Hematopoietic multipotent progenitor cell (in vitro differentiated cells): ENCODE measurements at places on chromosomes 1 and 21.

DNA sequence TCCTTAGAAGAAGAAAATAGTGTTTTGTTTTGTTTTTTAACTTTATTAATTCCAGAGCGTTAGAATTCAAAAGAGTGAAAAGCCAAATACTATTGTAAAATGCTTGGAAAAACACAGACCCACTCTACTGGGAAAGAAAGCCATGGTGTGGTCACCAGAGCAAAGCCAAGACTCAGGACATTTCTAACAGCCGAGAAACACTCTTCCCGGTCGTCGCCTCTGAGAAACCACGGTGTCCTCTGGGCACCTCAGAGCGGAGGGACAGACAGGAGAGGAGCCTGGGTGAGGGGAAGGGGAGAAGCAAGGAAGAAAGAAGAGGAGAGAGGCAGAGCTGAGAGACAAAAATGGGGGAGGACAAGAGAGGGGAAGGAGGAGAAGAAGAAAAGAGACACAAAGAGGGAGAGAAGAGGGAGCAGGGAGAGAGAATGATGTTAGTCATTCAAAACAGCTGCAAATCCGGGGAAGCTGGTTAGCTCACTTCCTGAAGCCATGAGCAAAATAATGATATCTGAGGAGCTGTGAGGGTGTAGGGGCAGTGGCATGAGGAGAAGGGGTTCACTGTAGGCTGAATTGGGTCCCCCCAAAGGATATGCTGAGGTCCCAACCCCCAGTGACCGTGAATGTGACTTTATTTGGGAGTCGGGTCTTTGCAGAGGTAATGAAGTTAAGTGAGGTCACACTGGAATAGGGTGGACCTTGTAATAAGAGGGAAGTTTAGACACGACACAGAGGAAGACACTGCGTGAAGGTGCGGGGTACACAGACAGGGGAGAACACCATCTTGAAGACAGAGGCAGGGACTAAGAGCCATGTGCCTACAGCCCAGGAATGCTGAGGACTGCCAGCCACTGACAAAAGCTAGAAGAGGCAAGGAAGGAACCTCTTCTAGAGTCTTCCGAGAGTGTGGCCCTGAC is 58.2 kb upstream of the DMRTB1 start:
- DNase-seq, result no peak

GRCh38 chr21:26041431-26042180 is 129.0 kb downstream of the APP start:
- DNase-seq, result no peak

DNA sequence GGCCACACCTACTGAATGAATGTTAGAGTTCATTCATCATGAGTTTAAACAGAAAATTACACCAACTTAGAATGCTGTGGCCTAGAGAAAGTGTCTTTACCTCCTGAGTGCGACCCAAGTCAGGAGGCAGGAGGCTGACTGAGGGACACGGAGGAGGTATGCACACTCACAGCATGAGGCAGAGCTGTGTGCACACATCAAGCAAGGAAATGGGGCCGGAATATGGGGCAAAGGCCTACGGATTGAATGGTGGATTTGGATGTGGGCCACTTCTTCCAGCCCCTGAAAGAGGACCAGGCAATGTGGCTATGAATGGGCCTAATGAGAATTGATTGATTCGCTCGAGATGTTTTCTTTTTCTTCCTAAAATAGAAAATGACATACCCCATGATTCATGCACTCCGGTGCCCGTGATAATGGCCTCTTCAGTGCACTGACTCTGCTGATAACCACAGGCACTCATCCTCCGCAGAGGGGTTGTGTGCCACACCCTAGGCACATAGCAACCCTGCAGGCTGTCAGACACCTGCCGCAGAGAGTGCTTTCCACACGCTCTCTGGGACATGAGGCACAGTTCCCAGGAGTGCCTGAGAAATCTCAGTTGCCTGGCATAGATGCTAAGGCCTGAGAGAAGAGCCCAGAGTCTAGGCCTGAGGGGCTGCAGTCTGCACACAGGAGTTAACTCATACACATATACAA is 155.5 kb downstream of the GLUL start:
- no peak for DNase-seq

- DNase-seq, result peak; percentile 62
These were observed 158.9 kb downstream of the ZBTB18 start for GRCh38 chr1:244209955-244210354.

DNA sequence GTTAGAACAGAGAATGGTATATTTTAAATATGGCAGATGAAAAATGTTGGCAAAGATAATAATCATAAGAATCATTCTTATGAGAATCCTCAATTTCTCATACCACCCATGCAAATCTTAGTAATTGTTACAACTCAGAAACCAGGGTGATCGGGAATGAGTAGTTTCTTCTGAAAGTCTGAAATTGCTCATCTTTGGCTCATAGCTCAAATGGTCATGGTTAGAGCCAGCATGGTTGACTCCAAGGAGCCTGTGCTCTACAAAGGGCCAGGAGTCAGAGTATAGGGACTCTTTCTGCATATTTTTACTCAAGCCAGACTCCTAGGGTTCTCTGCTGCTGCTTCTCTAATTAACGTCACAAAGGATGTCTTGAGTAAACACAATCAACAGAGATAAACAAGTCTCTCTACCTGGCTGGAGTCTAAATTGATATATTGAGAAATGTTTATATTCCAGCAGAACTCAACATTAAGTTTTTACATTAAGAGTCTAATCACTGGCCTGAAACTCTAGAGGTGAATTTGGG is 1.9 kb upstream of the ETV3 start:
- DNase-seq, result no peak

DNA sequence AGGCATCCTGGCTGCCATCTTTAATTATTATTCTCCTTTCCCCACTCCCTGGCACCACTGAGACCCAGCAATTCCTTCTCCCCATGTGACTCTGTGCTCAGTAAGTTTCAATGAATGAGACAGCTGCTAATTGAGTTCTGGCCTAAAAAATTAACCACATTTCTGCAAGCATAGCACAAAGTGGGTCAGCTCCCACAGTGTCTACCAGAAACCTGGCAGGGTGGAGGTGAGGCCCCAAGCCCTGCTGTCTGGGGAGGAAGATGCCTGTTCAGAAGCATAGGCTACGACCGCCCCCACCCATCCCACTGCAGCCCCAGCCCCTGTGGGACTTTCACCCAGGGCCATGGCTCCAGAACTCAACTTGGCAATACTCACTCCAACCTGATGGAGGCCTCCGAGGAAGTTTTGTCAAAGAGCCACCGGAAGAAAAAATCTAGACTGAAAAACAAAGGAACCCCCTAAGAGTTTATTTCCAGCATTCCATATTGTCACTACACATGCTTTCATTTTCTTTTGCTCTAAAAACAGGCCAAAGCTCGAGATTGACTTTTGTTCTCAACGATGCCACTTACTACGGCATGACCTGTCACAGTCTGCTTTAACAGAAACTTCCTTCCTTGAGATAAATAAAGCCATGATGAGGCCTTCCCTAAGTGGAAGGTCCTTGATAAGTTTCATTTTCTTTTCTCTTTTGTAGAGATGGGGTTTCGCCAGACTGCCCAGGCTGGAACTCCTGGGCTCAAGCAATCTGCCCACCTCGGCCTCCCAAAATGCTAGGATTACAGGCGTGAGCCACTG is 26.5 kb downstream of the TMEM63A start:
- DNase-seq, result no peak

DNA sequence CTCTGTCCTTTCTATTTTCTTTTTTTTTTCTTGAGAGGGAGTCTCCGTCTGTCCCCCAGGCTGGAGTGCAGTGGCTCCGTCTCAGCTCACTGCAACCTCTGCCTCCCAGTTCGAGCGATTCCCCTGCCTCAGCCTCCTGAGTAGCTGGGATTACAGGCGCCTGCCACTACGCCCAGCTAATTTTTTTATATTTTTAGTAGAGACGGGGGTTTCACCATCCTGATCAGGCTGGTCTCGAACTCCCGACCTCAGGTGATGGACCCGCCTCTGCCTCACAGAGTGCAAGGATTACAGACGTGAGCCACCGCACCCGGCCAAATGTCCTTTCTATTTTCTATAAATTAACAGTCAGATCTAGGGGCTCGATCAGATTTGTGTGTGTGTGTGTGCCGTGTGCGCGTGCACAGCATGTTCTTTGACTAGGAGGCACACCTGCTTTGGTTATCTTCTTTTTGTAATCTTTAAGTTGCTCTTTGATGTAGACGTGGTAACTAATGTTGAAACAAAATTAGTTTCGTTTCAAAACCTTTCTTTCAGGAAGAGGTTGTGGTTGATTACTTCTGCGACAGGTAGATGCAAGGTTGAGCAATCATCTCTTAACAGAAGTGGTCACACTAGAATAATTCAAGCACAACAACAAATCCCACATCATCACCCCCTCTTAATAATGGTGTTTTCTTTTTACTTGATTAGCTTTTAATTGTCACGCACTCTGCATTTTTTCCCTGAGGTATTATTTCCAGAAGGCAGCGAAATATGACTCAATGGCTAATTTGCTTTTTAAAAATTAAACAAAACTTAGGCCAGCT is 779 bp upstream of the DEGS1 start:
- peak; percentile 40 for DNase-seq

DNA sequence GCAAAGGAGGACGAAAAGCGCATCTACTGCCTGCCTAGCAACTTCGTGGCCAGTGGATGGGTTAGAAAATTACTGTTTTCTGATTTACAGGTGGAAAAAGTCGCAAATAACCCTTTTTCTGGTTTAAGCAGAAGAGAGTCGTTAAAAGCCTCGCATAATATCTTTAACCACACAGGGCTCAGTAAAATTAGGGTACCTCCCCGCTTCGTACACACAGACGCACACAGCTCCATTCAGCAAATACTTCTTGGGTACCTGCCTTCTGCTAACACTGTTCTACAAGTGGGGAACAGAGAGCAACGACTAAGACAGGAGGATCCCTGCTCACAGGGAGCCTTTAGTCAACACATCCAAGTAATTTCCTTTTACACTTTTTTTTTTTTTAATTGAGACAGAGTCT is 704 bp downstream of the ALG6 start:
- no peak for DNase-seq

- no peak for DNase-seq
These were observed 54.4 kb upstream of the EDN2 start for GRCh38 chr1:41538741-41539417.

- DNase-seq, result no peak
These were observed 25.0 kb upstream of the ZNF436 start for GRCh38 chr1:23394684-23395083.

GRCh38 chr1:226125097-226125630 is 61.4 kb downstream of the ACBD3 start:
- DNase-seq, result peak; percentile 84

DNA sequence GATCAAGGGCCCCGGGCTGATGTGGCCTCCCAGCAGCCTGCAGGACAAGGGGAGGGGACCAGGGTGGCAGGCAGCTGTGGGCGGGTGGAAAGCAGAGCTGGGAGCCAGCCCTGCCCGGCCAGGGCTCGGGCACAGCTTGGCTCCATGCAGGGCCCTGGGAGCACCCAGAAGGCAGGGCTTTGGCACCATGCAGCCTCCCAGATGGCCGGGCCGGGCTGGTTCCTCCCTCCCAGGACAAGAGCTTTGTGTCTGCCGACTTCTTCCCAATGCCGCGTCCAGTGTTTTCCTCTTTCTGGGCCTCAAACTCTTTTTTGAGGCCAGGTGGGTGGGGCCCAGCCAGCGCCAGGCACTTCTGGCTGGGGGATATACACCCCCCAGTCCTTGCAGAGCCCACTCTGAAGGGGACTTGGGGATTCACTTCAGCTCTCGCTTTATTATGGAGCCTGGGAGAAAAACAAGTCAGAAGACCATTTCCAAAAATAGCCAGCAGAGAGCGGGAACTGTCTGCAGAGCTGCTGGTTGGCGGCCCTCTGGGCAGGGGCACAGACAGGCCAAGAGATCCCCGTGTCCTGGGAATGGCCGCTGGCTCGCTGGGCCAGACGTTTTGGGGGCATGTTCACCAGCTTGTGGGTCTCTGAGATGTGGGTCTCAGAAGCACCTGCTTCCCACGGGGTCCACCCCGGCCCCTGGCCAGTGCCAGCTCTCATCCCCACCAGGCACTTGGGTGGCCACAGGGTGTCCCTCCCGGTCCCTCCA is 103.8 kb upstream of the ARHGEF16 start:
- DNase-seq, result no peak

GRCh38 chr1:20992322-20993056 is 184.2 kb downstream of the EIF4G3 start:
- DNase-seq, result no peak

DNA sequence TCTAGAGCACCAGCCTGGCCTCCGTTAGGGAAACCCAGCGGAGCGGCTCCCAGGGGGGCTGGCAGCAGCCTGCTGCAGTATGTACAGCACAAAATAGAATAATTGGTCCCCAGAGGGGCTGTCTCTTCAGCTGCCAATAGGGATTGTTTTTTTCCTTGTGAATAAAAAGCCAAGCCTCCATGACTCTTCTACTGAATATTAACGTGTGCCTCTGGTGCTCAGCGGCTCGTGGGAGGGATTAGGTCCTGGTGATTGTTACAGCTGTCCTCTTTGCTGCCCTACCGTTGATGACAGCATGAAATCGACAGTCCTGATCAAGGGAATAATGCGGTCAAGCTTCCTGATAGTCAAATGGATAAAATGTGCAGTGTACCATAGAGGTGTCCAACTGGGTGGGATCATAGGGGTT is 190.7 kb upstream of the RUNX1 start:
- DNase-seq, result no peak

GRCh38 chr1:163036671-163037070 is 32.5 kb upstream of the RGS4 start:
- no peak for DNase-seq

GRCh38 chr1:53031732-53032131 is 30.3 kb upstream of the PODN start:
- no peak for DNase-seq

- no peak for DNase-seq
These were observed 26.6 kb upstream of the COL18A1 start for GRCh38 chr21:45378258-45378966.

DNA sequence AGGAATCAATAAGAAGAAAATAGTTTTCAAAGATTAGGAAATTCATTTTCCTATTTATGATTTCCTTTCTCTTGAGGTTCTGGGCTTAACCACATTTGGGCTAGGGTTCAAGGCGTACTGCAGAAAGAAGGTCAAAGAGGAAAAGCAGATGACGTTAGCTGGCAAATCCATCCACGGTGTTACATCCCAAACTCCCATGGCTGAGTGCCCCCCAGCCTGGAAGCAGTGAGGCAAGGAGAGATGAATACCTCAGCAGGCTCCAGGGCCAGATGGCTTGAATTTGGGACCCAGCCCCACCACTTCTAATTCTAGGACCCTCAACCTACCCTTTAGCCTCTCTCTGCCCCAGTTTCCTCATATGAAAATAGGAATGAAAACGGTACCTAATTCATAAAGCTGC is 17.7 kb downstream of the SUSD4 start:
- DNase-seq, result no peak

- DNase-seq, result no peak
These were observed 21.5 kb upstream of the ARHGAP29 start for GRCh38 chr1:94258873-94259331.

DNA sequence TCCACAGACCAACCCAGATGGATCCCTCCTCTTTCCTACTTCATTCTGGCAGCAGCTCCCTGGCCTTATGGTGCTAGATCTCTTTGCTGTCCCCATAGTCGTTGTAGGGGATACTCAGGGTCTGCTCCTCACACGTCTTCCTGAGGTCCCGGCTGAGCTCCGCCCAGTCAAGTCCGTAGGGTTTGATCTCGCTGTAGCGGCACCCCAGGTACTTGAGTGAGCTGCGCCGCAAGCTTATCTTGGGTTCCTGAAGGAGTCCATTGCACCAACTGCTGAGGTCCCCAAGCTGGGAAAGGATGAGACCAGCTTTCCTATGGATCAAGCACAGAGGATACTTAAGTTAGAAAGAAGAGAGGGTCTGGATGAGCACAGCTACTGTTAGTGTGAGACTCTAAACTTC is 300.3 kb downstream of the ASTN1 start:
- no peak for DNase-seq

- no peak for DNase-seq
These were observed 29.0 kb downstream of the SOAT1 start for GRCh38 chr1:179322557-179322956.
